ENCODE measurements at places on chromosomes 1 and 21.

- no peak for DNase-seq
Measured at GRCh38 chr1:192920412-192920811, 111.6 kb downstream of the RGS2 start.

DNA sequence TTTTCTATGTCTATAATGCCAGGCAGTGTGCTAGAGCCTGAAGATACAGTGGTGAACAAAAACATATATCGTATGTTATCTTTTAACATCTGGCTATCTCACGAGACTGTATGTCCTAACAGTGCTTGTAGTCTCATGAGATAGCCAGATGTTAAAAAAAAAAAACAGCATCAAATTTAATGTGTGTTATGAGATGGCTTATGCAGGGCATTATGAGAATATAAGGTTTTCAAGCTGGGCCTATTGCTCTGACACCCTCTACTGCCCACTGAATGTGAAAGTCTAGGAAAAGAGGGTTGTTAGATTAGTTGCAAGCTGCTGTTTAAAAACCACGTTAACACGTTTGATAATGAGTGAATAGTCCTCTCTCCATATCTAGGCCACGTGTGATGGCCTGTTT lies 109.8 kb downstream of the CACHD1 start:
- no peak for DNase-seq

GRCh38 chr1:78054559-78054958 lies 8.8 kb downstream of the GIPC2 start:
- no peak for DNase-seq

GRCh38 chr1:156081917-156082308 lies 352 bp downstream of the MEX3A start:
- DNase-seq, result no peak
